ENCODE measurements at places on chromosomes 6 and 20.

DNA sequence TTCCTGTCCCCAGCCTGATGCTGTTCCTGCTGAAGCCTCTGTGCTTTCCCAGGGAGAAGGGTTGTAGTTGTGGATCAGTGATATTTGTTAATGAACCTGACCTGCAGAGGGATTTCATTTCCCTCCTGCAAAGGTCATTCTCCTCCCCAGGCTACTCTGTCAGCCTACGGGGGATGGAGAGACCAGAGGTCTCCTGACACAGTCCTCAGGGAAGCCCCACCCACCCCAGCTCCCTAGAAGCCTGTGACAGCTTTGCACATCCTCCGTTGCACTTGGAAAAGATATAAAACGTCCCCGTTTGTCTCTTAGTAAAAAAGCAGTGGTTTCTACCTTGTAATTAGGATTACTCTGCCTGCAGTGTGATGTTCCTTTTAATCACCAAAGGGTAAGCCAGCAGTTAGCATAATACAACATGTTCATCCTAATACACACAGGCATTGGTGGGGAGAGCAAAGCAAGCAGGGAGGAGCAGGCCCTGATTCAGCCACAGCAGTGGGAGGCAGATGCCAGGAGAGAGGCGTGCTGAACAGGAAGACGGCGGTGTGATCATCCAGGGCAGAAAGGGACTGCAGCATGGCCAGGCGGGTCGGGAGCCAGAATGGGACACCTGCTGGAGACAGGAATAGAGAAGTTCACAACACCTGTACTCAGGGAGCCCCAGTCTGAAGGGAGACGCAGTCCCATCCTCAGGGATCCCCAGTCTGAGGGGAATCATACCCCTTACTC is 293.5 kb downstream of the LRFN2 start:
- DNase-seq = no peak

- DNase-seq = no peak
These were observed 14.4 kb upstream of the RSPH3 start for GRCh38 chr6:159014406-159014805.

GRCh38 chr20:10699941-10700340 is 26.1 kb upstream of the JAG1 start:
- DNase-seq = no peak

DNA sequence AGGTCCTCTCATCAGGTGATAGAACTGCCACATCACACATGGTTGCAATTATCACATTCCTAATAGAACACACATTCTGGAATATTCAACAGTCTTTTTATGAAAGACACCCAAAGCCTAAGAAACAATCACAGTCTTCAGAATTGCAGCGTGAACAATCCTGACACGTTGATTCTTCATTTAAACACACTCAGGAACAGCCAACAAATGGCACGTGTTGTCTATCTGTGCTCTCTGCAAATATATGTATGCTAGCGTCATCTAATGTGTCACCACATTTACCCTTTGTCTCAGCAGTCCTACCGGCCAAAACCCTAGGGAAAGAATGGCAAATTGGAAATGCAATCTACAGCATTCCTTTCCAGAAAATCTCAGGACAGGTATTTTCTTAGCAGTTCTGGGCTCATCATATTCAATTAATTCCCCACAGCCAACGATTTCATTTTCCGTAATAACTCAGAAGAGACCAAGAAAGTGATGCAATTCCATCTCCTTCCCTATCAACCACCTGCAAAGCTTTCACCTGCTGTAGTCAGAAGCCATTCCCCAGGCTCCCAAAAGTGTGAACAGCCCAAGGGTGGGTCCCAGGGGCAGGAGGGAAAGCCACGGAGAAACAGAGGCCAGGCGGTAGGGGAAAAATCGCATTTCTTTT is 280.3 kb upstream of the JARID2 start:
- DNase-seq = no peak

DNA sequence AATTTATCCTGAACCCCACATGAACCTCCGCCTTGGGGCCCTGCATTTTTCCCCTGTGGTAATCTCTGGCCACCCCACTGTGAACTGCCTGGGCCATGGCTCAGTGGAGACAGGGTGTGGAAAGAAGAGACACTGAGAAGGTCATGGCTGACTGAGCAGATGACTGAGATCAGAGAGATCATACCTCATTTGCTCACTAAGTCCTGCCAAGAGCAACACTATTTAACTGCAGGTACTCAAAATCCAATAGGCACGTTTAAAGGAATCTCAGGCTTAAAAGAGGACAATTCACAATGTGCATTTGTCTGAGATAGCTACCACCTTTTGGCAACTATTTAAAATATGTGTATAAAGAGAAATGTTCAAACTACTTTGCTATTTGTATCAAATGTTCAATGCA is 305.0 kb downstream of the GMDS start:
- peak; percentile 8 for DNase-seq

GRCh38 chr6:121430514-121431460 is 4.7 kb upstream of the GJA1 start:
- no peak for DNase-seq

DNA sequence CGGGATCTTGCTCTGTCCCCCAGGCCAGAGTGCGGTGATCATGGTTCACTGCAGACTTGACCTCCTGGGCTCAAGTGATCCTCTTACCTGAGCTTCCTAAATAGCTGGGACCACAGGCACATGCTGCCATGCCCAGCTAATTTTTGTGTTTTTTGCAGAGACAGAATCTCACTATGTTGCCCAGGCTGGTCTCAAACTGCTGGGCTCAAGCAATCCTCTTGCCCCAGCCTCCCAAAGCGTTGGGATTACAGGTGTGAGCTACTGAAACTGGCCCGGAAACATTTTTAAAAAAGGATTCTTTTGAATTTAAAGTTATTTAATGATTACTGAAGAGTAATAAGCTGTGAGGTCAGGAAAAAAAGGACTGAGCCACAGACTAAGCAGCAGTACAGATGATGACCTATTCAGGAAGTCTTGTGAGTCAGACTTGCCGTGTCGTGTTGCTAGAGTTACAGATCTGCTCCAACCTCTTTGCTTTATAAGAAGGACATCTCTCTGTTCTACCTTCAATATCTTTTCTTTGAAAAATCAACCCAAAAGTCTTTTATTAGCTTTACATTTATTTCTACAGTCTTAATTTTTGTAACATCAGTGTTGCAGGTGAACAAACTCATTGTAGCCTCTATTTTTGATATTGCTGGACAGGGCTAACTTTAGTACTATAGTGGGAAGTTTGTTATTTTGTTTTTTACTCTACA is 108.7 kb downstream of the NCOA3 start:
- DNase-seq = no peak

DNA sequence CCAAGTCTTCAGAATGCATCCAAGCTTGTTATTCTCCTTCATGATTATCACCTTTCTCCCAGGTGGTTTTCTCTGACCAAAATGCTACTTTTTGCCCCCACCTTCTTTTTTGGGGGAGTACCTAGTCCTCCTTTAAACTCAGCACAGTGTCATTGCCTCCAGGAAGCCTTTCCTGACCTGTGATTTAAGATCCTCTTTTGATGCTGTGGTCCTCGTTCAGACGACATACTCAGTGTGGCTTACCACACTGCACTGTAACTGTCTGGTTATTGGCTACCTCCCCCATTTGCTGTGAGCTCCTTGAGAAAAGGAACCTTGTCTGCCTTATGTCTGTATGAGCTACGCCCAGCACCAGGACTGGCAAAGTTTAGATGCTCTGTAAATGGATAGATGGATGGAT is 14.6 kb downstream of the SAYSD1 start:
- DNase-seq = no peak

DNA sequence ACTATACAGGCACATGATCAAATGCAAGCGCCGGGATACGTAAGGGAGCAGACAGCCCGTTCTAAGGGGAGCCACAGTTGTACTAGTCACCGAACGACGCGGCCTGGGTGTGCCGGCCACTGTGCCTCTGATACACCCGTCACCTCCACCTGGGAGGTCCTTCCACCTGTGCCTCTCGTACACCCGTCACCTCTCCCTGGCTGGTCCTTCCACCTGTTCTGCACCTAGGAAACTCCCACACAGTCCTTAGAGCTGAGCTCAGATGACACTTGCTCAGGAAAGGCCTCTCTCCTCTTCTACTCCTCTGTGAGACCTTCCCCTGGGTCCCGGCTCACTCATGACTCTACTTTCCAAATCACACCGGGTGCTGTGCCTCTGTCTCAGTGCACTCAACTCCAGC is 245.0 kb downstream of the TTLL2 start:
- DNase-seq = peak; percentile 5

DNA sequence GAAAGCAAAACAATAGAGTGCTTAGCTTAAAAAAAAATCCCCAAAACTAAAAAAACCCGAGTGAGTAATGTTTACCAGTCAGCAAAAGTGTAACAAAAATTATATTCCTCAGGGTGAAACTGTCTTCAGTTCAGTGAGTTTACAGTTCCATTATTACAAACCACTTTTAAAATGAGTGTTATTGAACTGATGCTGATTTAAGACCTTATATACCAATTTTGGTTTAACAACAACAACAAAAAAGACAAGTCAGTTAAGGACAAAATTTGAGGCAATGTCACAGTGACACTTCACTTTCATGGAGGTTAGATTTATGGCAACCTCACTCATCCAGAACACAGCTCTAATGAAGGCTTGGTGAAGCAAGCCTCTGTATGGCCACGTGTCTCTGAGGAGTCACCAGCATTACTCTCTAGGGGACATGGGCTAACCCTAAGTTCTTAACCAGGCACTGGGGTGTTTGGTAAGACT is 630.8 kb downstream of the PHF3 start:
- DNase-seq = no peak

DNA sequence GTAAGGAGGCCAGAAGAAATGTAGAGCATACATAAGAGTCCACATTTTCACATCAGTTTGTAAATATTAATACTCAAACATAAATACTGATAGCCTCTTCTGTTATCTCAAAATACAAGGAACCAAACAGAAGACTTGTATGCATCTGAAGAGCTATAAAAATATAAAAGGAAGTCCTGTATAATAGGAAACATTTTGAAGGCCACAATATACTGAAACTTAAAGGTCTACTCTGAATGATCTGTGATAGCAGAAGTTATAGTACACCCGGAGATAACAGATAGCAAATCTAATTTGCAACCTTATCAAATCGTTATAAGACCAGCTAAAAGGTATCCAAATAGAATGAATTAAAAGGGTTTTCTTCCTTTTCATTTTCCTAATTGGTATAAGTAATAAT is 111.2 kb downstream of the HIVEP2 start:
- no peak for DNase-seq

DNA sequence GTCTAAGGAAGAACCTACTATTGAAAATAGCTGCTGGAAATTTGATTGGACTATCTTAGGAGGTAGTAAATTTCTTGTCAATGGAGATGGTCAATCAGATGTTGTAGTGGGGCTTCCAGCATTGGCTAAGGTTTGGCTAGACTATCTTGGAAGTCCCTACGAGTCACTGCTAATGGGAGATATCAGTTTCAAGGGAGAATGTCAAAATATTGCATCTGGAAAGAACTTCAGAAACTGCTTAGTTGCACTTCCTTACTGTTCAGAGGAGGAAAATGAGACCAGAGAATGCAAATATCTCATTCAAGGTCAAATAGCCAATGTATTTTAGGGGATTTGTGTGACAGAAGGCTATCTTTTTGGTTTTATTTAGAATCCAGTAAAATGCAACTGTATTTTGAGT is 53.5 kb upstream of the CCN2 start:
- DNase-seq = no peak

DNA sequence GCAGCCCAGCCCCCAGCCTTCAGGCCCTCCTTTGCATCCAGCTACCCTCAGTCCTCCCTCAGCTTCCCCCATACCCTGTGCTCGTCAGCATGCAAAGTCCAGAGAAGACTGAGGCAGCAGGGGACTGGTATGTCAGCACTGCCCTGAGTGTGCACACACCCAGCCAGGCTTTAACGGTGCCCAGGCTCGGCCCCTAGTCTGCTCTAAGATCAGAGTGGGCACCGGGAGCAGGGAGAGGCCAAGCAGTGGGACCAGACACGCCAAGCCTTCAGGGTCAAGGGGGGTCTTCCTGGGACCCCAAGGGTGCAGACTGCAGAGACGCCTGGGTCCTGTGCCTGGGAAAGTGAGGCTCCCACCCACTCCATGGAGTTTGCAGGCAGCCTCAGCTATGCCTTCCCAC is 74.7 kb downstream of the GPR63 start:
- DNase-seq = no peak

DNA sequence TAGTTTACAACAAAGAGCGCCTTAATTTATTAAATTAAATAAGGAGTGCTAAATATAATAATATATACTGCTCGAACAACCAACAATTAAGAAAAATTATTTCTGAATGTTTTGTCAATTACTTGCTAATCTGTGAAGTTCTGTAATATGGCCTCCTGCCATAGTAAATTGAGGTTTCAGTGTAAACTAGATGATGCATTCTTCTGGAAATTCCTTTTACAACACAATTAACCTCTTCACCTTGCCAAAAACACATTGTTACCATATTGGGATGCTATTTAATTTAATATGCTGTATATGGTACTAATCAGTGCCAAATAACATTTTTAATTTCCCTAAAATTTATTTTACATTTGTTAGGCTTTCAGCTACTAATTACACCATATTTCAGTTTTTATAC is 808.4 kb upstream of the CITED2 start:
- no peak for DNase-seq

GRCh38 chr6:117605169-117605826 is 3.0 kb upstream of the GOPC start:
- DNase-seq = peak; percentile 61

DNA sequence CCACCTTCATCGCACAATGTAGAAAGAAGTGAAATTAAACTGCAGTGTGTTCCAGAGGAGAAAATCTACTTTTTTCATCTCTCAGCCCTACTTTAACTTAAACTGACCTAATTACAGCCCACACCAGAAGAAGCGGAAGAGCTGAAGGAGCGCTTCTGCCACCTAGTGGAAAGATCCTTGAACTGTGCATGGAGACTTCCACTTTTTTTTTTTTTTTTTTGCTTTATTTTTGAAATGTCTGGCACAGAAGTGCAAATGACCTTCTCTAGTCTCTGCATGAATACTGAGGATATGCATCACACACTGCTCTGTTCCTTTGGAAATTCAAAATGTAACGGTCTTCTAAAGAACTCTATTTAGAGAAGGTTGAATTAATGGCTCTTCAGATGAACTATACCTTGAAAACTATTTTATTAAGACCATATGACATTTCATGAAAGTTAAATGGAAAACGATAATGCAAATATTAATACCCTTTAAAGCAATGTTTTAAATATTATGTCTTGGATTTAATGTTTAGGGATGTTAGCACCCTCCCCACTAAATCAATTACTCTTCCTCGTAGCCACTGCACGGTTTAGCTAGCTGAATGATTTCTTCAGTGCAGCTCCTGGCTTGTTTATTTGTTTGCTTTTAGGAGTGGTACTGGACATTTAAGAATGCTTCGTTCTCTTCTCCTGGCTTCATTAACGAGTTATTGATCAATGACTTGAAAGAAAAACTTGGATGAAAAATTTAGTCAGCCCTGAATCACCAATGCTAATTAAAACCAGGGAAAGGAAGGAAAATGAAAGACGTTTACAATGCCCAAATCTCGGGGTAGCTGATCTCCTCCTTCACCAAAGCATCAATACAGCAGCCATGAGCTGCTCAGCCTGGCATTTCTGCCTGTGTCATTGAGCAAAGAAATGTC is 569.6 kb upstream of the GJE1 start:
- DNase-seq = peak; percentile 54

All from iPS-NIHi11 (cell line).